Osteoblast (primary cell): ENCODE measurements at places on chromosomes 7 and 10. TPM values are rescaled to one million over a fixed set of nuclear protein-coding genes. Genes with fewer than 3 reads are reported as not detected.

DNA sequence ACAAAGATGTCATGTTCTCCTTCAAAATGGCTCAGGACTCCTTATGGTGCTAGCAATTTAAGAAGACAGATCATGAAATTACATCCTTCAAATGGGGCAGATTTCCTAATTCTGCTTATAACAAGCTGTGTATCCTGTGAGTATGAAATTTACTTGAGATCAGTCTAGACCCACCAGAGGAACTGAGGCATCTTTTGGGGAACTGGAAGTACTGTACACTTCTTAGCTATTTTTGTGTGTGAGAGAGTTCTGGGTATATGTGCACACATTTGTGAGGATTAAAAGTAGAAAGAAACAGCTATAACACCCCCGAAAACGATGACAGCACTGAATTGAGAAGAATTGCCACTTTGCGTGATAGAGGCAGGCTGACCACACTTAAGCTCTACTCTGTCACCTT is 187.0 kb upstream of the CCDC6 start:
- no peak overlapping the region for H3K27ac ChIP-seq
- H3K36me3 ChIP-seq, result no peaks in the 10 kb centered on the region
- H3K4me3 ChIP-seq, result no peak overlapping the region
- no peaks in the 10 kb centered on the region for H3K27me3 ChIP-seq
- DNase-seq, result no peak

- no peaks in the 10 kb centered on the region for H3K36me3 ChIP-seq
- no peak for DNase-seq
- H3K4me1 ChIP-seq, result no peaks in the 10 kb centered on the region
- no peak overlapping the region for H3K27ac ChIP-seq
Observed at GRCh38 chr7:37284805-37285231, 163.8 kb downstream of the ELMO1 start.

DNA sequence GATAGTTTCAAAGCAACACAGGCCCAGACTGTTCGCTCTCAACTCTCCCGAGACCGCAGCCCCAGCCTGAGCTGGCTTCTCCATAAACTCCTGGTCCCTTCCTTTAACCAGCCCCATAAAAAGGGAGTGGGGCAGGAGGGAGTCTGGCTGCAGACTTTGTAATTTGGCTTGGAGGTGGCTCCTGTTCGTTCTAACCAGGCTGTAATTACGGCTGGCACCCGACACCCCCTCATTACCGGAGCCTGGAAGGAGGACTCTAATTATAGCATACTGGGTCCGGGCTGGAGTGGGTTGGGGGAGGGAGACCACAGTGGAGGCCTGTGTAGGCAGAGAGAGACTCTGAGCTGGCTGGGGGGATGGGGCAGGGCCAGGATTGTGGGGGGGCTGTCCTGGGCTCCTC is 49.7 kb downstream of the UNC5B start:
- peak; percentile 82 for DNase-seq
- H3K36me3 ChIP-seq, result no peaks in the 10 kb centered on the region
- H3K4me3 ChIP-seq, result no peak overlapping the region
- peaks cover 50% of the 10 kb centered on the region for H3K4me1 ChIP-seq
- no peaks in the 10 kb centered on the region for H3K27me3 ChIP-seq

RBM28 gene
- 12.1 and 16.6 TPM in 2 replicates for total RNA-seq

CTAGE8 gene
- 1.4 and 2.4 TPM in 2 replicates for total RNA-seq

GIMAP7 gene
- total RNA-seq, result under 0.01 TPM in 1 of 2 replicates, not detected in the other

SEC31B gene
- total RNA-seq, result 5.3 and 5.4 TPM in 2 replicates

ACHE gene
- under 0.01 TPM in 2 replicates for total RNA-seq
